NCI-H187 treated with DMSO at 0.1 percent for 48 hours (cell line): ENCODE measurements at places on chromosomes 2 and 18.

GRCh38 chr18:49021076-49021432 is 70.3 kb upstream of the SMAD7 start:
- no peak for DNase-seq

DNA sequence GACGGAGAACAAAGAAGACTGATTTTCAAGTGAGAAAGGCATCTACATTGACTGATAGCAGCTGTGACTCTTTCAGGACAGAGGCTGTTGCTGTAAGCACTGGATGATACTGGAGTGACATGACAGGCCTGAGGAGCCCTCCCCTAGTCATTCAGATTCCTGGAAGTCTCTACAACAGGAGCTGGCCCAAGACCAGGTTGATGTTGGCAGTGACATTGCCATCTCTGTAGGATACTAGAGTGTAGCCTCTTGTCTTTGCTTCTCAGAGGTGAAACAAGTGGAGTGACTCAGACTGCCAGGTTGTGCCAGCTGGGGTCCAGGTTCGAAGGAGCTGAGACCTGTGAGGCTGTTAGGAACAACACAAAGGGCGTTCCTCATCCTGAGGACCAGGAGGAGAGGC is 44.7 kb upstream of the SH3RF3 start:
- DNase-seq, result no peak

- DNase-seq, result no peak
Measured at GRCh38 chr2:7449298-7449697, 532.1 kb downstream of the RNF144A start.

- no peak for DNase-seq
Measured at GRCh38 chr2:217698691-217699090, 304.1 kb downstream of the TNS1 start.

GRCh38 chr18:48820483-48821250 is 130.1 kb downstream of the SMAD7 start:
- no peak for DNase-seq

- DNase-seq, result no peak
Measured at GRCh38 chr2:219175928-219176817, 552 bp downstream of the CNPPD1 start.
